ENCODE measurements at places on chromosomes 13 and 19.
A peak's percentile ranks its signal among the peaks of the same experiment; 100 is the strongest.

DNA sequence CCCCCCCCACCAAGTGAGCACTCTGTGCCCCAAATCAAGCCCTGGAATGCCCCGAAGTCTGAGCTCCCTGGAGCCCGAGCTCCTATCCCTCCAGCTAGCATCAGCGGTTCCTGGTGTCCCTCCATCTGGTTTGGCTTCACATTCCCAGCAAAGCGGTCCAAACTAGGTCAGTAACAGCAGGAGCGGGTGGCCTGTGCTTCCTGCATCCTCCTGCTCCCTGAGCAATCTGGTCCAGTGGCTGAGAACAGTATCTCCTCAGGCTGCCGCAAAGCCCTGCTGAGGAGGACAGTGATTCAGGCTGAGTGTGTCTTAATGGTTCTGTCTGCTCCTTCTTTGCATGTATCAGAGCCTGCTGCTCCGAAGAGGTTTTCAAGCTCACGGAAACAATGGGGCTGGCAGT, 25.9 kb downstream of the RASL11A start:
- DNase-seq: no peak

GRCh38 chr19:3537438-3538240, 1.3 kb upstream of the TEKTIP1 start:
- no peak for DNase-seq

GRCh38 chr13:88063741-88064140, 392.6 kb downstream of the SLITRK5 start:
- DNase-seq: no peak

GRCh38 chr19:2739602-2740313, at the start of gene SLC39A3:
Gene SLC39A3 (minus strand): TSS chr19:2740017. CDS start chr19:2737257, 2,760 bp downstream.
- peak; percentile 99 for DNase-seq

- DNase-seq: no peak
Observed at GRCh38 chr13:79995334-79995733, 345.6 kb downstream of the SPRY2 start.

DNA sequence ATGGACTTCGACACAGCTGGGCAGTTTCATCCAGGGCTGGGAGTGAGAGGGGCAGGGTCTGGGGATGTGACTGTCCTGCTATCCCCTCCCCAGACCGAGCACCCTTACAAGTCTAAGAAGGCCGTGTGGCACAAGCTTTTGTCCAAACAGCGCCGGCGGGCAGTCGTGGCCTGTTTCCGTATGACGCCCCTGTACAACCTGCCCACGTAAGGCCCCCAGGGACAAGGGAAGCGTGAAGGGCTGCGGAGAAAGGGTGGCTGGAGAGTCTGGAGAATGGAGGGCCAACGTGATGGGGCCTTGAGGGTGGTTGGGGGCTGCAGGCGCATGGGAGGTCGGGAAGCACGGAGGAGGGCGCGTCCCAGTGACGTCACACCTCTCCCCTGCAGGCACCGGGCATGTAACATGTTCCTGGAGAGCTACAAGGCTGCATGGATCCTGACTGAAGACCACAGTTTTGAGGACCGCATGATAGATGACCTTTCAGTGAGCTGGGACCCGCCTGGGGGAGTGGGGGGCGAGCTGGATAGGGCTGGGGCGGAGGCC, 89.5 kb downstream of the MAP4K1 start:
- no peak for DNase-seq

GRCh38 chr19:16542045-16542909, at the start of gene CHERP:
Gene CHERP (minus strand): TSS chr19:16542437. CDS start chr19:16542378, 59 bp downstream.
- DNase-seq: peak; percentile 93

- no peak for DNase-seq
Observed at GRCh38 chr19:27729332-27729731, 1483.6 kb downstream of the UQCRFS1 start.

All from activated T-cell treated with anti-CD3 and anti-CD28 coated beads for 48 hours (primary cell).